Activated naive CD8-positive, alpha-beta T cell treated with anti-CD3 and anti-CD28 coated beads, Interleukin-2, amount 10 ng/mL, durations not matched to agents 7 days and 5 days (primary cell): ENCODE measurements at places on chromosomes 4 and X. TPM values are rescaled to one million over a fixed set of nuclear protein-coding genes. Genes with fewer than 3 reads are reported as not detected.

DNA sequence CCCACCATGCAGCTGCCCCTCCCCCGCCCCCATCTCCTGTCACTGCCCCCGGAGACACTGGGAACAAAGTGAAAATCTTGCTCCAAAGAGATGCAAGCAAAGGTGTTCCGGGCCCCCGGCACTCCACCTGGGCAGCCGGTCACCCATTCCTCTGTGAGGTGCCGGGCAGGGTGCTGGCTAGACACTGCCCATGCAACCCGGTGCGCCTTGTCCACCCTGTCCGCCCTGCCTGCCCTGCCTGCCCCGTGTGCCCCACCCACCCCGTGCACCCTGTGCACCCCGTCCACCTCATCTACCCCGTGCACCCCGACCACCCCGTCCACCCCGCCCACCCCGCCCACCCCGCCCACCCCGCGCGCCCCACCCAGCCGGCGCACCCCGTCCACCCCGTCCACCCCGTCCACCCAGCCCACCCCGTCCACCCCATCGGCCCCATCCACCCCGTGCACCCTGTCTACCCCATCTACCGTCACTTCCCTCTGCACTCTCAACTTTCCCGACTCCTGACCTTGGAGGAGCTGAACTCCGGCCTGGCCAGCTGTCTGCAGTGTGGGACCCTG lies 31.9 kb upstream of the FGFR3 start:
- no peak for DNase-seq

- no peak for DNase-seq
Observed at GRCh38 chr4:19944806-19945205, 306.9 kb upstream of the SLIT2 start.

DNA sequence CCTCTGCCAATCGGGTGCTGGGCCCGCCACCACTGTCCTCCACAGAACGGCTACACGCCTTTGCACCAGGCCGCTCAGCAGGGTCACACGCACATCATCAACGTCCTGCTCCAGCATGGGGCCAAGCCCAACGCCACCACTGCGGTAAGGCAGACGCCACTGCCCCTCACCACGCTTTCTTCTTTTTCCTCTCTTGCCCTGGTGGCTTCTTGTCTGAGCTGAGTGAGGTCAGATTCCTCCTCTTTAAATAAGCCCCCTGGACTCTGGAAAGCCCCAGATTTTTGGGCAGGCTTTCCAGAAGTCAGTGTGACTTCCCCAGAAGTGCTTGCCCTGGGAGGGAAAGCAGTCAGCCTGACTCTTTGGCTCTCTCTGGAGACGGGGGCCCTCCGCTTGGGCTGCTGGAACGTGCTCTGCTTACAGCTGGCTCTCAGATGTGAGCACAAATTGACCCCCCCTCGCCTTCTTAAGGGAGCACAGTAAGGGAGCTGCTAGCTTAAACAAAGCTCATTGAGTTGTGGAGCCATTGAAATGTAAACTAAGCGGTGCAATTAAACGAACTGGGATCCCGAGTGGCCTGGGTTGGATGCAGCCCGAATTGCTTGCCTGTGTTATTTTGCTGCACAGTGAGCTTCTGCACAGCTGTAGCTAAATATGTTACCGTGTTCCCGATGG lies 243.1 kb downstream of the ANK2 start:
- no peak for DNase-seq

DNA sequence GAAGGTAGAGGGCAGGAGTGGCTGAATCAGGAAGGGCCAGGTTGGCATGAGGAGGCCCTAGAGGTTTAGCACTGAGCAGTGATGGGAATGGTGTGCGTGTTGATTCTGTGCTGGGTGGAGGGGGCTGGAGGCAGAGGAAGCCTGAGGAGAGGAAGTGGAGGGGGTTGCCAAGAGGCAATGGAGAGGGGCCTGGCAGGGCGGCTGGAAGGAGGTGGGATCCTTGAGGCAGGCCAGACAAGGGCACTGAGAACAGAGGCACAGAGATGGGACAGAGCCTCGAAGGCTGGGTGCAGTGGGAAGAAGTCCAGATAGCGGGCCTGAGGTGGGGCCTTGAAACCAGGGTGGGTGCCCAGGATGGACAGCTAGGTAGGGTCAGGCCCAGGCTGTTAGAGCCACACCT lies 24.3 kb downstream of the SH3BP2 start:
- DNase-seq, result no peak

- no peak for DNase-seq
Observed at GRCh38 chr4:71338846-71339593, at the start of gene SLC4A4. Gene SLC4A4 (plus strand): TSS chr4:71339020.

- no peak for DNase-seq
Observed at GRCh38 chr4:88017516-88018297, 10.3 kb downstream of the PKD2 start.

DNA sequence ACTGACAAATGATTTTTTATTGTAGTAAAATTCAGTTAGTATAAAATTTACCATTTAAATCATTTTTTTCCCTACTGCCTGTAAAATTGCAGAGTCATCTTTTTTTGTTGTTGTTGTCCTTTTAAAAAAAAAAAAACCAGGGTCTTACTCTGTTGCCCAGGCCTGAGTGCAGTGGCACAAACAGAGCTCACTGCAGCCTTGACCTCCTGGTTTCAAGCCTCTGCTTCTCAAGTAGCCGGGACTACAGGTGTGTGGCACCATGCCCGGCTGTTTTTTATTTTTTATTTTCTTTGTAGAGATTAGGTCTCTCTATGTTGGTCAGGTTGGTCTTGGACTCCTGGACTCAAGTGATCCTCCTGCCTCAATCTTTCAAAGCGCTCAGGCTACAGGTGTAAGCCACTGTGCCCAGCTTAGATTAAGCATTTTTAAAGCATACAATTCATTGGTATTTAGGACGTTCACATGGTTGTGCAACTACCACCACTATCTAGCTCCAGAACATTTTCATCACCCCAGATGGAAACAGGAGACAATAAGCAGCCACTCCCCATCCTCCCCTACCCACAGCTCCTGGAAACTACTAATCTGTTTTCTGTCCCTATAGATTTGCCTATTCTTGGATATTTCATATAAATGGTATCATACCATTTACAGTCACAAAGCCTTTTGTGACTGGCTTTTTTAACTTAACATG lies 59.7 kb upstream of the PGRMC2 start:
- DNase-seq, result no peak

- DNase-seq, result no peak
Observed at GRCh38 chr4:39658756-39659155, 20.1 kb upstream of the SMIM14 start.

DNA sequence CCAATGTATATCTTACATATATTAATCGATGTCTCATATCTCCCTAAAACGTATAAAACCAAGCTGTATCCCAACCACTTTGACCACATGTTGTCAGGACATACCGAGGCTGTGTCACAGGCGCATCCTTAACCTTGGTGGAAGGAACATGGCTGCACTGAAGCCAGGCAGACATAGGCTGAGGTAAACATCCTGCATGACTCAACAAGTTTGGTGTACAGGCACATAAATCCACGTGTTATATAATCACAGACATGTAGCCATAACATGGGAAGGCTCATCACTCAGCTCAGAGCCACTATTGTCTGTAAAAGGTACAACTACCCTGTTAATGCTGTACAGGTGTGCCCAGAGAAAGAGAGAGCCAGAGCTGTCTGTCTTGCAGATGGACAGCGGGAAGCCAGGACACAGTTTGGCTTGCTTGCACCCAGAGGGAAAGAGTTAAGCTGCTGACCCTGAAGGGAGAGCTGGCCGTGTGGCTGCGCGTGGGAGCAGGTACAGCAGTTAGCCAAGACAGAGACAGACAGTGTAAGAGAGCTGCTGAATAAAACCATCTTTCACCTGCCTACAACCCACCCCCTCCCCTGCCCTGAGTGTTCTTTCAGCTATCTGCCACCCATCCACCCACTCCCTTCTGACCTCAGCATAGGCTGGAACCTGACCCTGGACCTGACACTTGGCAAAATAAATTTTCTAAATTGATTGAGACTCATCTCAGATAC lies 22.3 kb upstream of the ZBTB33 start:
- no peak for DNase-seq

MAGEA11 gene
- total RNA-seq, result not detected

AR gene
- total RNA-seq, result not detected

TMPRSS11B gene
- total RNA-seq, result not detected

MAGEE2 gene
- total RNA-seq, result not detected

MAMLD1 gene
- 2.5 TPM for total RNA-seq

FGB gene
- total RNA-seq, result not detected

TMEM47 gene
- not detected for total RNA-seq

LPAR4 gene
- not detected for total RNA-seq

GPR78 gene
- total RNA-seq, result not detected

PHKA1 gene
- total RNA-seq, result 0.48 TPM
